ENCODE measurements at places on chromosomes 2 and 18. TPM values are rescaled to one million over a fixed set of nuclear protein-coding genes. Genes with fewer than 3 reads are reported as not detected.
A peak's percentile ranks its signal among the peaks of the same experiment; 100 is the strongest.

DNA sequence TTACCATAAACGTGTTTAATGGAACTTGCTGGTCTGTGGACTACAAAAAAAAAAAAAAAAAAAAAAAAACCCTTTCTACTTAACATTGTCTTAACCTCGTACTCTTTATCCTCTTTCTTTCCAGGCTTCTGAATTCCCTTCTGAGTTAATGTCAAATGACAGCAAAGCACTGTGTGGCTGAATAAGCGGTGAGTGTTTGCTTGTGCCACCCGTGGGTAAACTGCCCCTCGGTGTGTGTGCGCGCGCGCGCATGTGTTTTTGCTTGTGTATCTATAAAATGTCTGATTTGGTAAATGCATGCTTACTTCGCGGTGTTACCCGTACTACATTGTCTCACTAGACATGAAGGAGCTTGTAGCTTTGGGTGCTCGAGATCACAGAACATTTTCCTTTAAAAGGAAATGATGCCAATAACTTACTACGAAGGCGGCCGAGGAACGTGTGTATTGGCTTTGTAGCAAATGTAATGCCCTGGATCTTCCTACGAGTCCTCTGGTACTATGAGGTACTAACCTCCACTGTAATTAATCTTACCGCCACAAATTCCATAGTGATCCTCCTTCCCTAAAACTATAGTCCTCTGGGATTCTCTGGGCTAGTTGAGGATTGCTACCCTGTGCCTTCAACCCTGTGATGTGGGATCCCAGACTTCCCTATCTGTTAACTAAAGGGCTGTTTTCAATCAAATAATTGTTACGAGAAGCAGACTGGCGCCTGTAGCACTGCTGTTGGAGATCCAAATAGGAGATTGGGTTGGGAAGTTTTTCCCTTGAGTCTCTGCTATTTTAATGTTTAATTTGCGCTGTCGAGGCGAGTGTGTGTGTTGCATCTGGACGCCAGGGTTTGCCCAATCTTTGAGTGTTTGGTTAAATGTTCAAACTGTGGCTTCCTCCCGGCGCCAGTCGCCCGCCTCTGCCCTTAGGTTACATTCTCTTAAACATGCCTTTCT lies 1.1 kb downstream of the ID2 start:
- peak; percentile 68 for DNase-seq

GRCh38 chr2:239064253-239064652 lies 216.4 kb downstream of the TWIST2 start:
- no peak for DNase-seq

OTOS gene
- not detected for polyA plus RNA-seq

GRCh38 chr2:127887776-127888130 lies 2.0 kb upstream of the AMMECR1L start:
- DNase-seq, result no peak

DNA sequence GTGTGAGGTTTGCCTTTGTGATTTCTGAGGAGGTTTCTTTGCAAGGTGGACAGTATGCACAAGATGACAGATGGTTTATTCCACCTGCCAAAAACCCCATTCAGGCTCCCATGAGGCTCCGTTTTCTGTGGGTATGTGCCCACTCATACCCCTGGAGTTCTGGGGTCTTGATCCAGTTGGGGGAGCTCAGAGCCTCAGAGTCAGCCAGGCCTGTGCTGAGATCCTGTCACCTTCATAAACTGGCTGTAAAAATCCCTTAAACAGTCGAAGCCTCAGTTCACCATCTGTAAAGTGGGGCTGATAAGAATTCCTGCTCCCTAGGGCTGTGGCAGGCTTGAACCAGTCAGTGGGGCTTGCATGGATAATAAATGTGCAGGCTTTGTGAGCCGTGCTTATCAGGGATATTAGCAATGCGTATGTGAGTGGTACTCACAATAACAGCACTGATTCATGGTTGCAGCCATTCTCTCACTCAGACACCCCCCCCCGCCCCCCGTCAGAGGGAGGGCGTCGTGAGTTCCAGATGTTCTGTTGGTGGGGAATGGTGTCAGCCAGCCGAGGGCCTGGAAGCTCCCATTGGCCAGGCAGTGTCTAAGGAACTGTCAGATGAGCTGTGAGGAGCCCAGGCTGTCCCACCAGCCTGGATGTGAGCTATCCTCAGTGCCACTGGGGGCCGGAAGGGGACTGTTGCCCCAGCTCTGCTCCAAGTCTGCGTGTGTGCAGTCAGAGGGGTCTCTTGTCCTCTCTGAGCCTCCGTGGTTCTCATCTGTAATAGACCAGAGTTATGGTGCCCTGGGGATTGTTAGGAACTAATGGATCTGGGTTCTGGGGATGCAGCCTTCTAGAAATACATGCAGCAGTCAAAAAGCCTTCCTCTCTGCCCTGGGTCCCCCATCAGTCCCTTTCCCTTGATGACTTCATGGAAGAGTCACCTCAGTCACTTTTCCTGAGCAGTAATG lies 51.7 kb downstream of the KCNIP3 start:
- DNase-seq, result peak; percentile 59

FZD7 gene
- polyA plus RNA-seq, result 1.7 TPM

- no peak for DNase-seq
Measured at GRCh38 chr18:66316701-66317100, 287.2 kb downstream of the CDH19 start.

DNA sequence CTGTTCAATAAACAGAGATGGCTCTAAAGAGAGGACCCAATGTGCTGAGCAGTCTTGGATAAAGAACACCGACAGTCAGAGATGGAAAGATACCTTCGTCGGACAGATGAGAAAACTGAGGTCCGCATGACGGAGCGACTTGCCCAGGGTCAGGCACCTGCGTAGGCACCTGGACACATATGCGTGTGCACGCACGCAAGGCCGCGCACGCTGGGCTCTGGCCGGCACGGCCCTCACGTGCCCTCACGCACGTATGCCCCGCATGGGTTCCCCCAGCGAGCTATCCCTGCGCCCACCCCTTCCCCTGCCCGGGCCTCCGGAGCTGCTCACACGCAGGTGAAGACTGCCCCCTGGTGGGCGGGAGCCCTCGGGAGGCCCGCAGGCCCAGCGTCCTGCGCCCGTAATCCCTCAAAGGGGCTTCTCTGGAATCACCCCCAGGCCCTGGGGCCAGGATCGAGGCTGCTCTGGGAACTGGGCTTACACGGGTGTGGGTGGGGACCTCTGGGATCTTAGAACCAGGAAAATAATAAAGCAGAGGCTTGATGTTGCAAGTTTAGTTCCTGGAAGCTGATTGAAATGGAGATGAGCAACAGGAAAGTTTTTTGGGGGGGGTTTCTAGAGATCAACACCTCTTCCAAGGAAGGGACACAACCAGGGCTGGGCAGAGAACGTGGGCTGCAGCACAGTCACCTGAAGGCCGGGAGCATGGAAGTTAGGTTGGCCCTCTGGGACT lies 246.3 kb downstream of the TNS1 start:
- DNase-seq, result peak; percentile 69

DNA sequence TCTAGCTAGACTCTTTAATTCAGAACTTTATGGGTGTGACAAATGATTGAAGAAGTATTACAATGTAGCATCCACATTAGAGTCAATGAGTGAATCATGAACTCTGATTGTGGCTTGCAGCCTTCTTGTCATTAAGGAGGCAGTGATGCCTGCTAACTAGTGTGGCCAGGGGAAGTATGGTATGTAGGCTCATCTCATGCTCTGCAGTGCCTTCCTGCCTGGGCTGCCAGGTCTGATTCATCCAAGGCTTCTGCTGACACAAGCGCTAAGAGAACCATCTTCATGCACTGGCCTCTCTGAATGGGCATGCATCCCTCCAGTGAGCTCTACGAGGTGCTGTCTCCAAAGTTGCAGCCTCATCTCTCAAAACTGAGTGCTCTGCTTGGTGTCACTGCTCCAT lies 144.3 kb downstream of the MTCL1 start:
- DNase-seq, result no peak

CAPN14 gene
- 0.07 TPM for polyA plus RNA-seq

PIGN gene
- 4.3 TPM for polyA plus RNA-seq

- DNase-seq, result no peak
Measured at GRCh38 chr18:32966141-32966540, 193.3 kb upstream of the KLHL14 start.

GRCh38 chr2:109031476-109032228 lies 42.6 kb upstream of the EDAR start:
- DNase-seq, result peak; percentile 32

TMEM182 gene
- 42.1 TPM for polyA plus RNA-seq

DNA sequence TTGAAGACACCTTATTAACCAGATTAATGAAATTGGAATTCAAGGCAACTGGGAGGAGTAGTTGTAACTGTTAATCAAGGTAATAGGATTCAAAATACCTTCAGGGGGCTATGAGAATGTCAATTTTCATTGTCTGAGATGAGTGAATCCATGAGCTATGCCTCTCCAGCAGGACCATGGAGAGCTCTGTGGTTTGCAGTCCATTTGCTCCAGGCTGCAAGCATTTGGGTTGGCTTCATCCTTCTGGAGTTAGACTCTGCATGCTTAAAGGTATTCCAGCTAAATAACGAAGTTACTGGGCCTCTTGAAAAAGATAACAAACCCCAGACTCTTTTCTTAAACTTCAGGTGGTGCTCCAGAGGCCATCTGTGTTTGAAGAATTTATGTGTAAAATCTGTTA lies 207.1 kb upstream of the SLC8A1 start:
- DNase-seq, result no peak

NTSR2 gene
- polyA plus RNA-seq, result 0.04 TPM

IL36RN gene
- polyA plus RNA-seq, result not detected

- no peak for DNase-seq
Measured at GRCh38 chr2:3706892-3707291, 3.5 kb downstream of the DCDC2C start.

- no peak for DNase-seq
Measured at GRCh38 chr2:229231328-229231868, 39.7 kb downstream of the PID1 start.

- no peak for DNase-seq
Measured at GRCh38 chr2:121362774-121363173, 77.8 kb upstream of the TFCP2L1 start.

- peak; percentile 60 for DNase-seq
Measured at GRCh38 chr2:240435948-240436682, 652 bp downstream of the GPC1 start.

DNA sequence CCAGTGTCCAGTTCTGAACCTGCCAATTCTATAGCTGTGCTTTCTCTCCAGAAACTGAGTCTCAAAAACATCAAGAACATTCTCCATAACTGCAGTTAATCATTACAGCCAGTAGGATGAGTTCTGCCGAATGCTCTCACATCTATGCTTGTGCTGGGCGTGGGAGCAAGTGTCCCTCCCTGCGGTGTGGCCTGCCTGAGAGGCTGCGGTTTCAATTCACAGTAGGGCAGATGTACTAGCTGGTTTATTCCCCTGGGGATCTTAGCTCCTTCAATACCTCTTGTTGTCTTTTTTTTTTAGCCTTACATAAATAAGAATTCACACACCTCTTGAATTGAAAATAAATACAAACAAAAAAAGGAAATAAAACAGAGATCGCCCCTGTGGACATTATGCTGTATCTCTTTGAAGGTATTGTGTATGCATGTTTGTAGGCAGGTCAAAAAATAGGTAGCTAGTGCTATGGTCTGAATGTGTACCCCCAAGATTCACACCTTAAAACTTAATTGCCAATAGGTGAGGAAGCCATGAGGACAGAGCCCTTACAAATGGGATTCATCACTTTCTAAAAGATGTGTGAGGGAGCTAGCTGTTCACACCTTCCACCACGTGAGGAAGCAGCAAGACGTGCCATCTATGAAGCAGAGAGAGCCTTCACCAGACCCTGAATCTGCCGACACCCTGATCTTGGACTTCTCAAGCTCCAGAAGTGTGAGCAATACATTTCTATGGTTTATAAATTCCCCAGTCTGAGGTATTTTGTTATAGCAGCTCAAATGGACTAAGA lies 74.3 kb downstream of the BCL2L11 start:
- no peak for DNase-seq

KATNAL2 gene
- 0.91 TPM for polyA plus RNA-seq

GRCh38 chr2:54486766-54487165 lies 30.6 kb downstream of the SPTBN1 start:
- DNase-seq, result no peak

GRCh38 chr2:160281213-160281612 lies 81.1 kb upstream of the ITGB6 start:
- DNase-seq, result no peak

ANKRD12 gene
- polyA plus RNA-seq, result 20.9 TPM

- no peak for DNase-seq
Measured at GRCh38 chr18:44876755-44877154, 196.1 kb downstream of the SETBP1 start.

DNA sequence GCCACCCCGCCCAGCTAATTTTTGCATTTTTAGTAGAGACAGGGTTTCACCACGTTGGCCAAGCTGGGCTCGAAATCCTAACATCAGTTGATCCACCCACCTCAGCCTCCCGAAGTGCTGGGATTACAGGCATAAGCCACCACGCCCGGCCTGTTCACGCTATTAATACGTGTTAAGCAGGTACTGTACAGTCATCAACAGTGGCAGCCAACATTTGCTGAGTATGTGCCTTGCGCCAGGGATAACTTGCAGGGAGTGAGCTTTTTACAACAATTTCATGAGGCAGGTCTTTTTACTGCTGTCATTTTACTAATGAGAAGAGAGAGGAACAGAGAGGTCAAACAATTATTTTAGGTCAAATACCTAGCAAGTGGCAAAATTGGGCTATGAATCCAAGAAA lies 115.2 kb downstream of the AP1S3 start:
- DNase-seq, result no peak

DNA sequence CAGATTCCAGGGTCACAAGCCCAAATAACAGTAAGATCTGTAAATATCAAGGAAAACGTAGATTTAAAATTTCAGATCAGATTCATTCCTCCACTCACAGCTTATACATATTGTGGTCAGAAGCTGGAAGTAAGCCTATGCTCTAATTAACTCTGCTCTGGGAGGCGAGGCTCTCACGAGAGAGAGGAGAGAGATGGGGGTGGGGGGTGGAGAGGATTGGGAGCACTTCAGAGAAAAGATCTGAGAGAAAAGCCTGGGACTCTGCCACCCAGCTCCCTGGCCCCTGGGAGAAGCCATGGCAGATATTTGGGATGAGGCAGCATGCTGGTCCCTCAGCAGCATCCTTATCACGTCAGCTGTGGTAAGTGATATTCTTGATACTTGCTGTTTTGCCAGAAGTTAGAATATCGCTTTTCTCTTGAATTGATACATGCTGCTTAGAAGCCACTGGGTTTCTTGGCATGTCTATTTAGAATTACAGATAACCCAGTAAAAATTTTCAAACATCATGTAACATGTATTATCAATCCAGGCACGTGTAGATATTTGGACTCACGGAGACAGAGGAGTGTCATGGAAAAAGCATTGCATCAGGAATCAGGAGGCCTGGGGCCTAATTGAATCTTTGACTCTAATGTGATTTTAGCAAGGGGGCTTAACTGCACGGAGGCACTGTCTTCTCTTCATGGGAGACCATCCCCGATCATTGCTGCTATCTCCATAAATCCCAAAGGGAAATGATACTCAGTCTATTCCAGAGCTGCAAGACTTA lies 265.4 kb downstream of the HRH4 start:
- DNase-seq, result no peak

Data from heart left ventricle (tissue), 16 donors.